ENCODE measurements at places on chromosomes 3 and 15. TPM values are rescaled to one million over a fixed set of nuclear protein-coding genes. Genes with fewer than 3 reads are reported as not detected.

PGBD4 gene
- 1.5 TPM for total RNA-seq

- no peak for DNase-seq
Observed at GRCh38 chr15:76084256-76084655, 24.5 kb downstream of the TMEM266 start.

MRPL46 gene
- 48.9 TPM for total RNA-seq

DNA sequence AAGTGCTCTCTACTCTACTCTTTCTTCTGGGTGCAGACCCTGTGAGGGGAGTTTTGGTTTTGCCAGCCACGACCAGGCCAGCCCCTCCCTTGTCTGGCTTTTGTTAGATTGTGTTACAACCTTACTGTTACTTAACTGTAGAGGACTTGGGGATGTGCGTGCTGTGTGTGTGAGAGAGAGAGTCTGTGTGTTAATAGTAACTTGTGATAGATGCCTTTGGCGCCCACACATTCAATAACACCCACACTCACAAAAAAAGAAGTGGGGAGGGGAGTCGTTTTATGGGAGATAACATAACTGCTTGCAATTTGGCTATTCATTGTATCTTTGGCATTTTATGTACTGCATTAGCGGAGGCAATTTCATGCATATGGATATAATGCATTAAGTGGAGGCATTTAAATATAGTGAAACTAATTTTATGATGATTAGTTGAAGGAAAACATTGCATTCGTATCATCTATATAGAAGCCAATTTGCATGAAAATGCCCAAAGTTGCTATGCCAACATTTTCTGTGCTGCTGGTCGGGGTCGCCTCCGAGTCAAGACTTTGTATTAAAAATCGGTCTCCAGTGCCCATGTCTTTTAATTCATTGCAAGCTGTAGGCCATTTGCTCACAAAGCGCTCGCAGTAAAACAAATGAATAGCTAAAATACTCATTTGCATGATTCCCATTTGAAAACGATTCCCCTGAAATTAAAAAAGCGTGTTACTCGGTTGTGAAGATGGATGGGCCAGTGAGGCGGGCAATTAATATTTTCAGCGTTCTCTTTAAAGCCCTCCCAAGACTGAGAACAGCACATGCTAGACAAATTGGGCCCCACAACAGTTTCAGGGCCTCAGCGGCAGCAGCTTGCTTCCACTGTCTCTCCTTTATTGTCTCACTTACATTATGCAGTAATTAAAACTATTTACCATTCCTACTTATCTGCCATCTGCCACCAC is 158.5 kb upstream of the SMAD3 start:
- no peak for DNase-seq

DNA sequence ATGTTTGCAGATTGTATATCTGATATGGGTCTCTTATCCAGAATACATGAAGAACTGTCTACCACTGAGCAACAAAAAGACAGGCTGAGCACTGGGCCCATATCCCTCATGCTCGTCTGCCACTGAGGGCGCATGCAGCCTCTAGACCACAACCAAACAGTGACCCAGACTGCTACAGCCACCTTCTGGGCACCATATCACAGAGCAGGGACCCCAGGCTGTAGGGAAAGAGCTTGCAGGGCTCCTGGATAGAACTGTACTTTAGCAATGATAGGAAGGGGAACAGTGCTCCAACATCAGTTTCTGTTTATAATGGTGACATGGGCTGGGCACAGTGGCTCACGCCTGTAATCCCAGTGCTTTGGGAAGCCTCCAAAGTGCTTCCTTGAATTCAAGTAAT is 40.2 kb upstream of the TMEM87A start:
- DNase-seq: no peak

FRMD5 gene
- total RNA-seq: not detected

- no peak for DNase-seq
Observed at GRCh38 chr3:155656466-155656865, 88.4 kb downstream of the PLCH1 start.

ARHGEF3 gene
- 11.6 TPM for total RNA-seq

DNA sequence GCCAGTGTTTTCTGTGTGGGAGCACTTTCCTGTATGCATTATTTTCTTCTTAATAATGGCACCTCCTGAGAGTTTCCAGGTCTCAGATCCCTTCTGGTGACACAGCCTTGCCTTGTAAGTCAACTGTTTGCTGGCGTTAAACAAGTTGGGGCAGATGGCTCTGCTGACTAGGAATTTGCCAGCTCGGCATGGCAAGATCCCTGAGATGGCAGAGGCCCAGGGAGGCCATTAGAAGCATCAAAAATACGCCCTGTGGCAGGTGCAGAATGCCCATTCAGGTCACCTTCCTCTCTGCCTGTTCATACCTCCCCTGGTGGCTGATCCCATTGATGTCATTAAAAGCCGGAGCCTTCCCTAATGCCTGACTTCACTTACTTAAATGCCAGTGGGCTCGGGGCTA is 320.9 kb upstream of the CTDSPL start:
- peak; percentile 74 for DNase-seq

DPPA2 gene
- not detected for total RNA-seq

- DNase-seq: no peak
Observed at GRCh38 chr3:130933801-130934345, 40.0 kb downstream of the ATP2C1 start.

MOBP gene
- not detected for total RNA-seq

- no peak for DNase-seq
Observed at GRCh38 chr3:50466177-50466576, 37.3 kb downstream of the CACNA2D2 start.

DNA sequence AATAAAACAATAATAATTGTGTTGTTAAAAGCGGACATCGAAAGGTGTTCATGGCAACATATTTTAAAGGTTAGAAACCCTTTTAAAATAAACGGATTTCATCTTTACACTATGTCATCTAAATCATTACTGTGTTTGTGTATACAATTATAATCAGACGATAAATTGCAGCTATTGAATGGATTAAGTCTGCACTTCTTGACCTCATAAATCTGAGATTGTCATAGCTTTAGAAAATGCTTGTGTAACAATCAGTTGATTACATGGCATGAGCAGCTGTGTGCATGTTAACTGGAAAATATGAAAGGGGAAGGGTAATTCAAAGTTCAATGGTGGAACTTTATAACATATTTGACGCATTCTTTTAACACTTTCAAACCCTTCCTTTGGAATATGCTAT is 152.4 kb upstream of the MDFIC2 start:
- no peak for DNase-seq

DNA sequence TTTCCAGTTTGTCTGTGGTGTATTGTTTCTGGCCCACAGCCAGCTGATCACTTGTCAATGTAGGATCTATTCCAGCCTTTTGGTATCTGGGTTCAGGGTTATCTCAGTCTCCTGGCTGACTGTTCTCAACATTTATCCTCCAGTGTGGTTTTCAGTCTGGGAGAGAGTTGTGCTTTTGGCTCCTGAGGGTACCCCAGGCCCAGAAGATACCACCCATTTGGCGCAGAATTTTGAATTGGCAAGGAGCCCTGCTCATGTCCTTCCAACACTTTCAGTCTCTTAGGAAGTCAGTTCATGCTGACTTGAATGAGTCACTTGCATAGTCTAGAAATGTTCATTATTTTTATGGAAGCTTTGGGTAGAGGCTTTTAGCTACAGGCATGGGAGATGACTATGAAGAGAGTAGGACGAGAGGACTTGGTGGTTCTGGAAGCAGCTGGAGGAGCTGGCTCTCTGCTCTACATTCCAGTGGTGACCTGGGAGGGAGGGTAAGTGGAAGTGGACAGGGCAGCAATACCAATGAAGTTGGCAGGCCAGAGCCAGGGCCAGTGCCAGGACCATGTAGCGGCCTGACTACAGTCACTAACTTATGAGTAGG is 7.2 kb downstream of the POLR2H start:
- DNase-seq: no peak

DNA sequence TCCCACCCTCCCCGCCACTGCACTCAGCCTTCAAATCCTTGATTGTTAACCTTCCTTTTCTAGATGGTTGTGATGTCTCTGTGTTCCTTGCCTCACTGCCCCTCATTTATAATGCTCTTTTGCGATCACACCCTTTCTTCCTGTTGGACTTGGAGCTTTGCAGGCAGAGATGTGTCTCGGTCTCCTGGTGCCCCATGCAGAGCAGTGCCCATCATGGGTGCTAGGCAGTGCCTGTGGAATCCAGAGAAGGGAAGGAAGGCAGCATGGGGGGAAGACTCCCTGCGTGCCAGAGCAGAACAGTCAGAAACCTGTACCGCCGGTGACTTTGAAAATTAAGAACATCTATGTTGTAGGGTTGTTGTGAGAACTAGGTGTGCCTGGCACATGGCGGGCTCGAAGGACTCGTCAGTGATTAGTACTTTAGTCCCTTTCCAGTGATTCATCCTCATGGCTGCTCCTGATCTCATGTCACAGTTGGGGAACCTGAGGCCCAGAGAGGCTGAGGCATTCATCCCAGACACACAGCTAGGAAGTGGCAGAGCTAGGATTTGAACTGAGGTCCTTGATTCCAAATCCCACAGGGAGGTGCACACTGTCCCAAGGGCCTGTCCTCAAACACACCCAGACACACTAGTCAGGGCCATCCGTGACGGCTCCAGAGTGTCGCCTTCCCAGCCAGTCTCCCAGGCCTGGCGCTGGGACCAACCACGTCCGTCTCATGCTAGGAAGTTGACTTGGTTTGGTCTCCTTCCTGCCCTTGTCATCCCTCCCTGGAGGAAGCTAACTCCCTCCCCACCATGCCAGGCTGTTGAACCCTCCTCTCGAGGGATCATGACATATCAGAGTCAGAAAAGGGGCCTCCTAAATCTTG is 58.3 kb downstream of the SMAD6 start:
- no peak for DNase-seq

GRCh38 chr3:54619531-54619930 is 308.3 kb downstream of the LRTM1 start:
- no peak for DNase-seq

GRCh38 chr15:50051811-50052419 is 67.1 kb downstream of the ATP8B4 start:
- DNase-seq: peak; percentile 25

SAXO2 gene
- not detected for total RNA-seq

- DNase-seq: no peak
Observed at GRCh38 chr3:147002721-147003120, 397.6 kb upstream of the PLSCR5 start.

- DNase-seq: no peak
Observed at GRCh38 chr3:173411375-173411973, 13.9 kb downstream of the NLGN1 start.

LRRC31 gene
- total RNA-seq: not detected

- no peak for DNase-seq
Observed at GRCh38 chr3:141854599-141854998, 21.8 kb upstream of the ATP1B3 start.

GRCh38 chr3:175484666-175485065 is 625.5 kb downstream of the NAALADL2 start:
- no peak for DNase-seq

DNA sequence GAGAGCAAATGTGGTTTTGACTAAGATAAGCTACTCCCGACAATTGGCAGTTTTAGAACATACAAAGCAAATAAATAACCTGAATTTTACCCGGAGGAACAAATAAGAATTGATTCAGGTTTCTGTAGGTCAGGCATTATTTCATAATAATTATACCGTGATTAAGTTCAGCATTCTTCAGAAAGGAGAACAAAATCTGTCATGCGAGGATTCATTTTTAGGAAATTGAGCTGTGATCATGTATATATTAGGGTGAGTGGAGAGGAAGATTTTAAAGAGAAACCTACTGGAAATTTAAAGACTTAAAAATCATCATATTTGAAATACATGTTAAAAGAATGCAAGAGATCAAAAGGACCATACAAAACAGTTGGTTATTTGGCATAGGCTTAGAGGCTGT is 20.5 kb downstream of the ZNF609 start:
- no peak for DNase-seq

DNA sequence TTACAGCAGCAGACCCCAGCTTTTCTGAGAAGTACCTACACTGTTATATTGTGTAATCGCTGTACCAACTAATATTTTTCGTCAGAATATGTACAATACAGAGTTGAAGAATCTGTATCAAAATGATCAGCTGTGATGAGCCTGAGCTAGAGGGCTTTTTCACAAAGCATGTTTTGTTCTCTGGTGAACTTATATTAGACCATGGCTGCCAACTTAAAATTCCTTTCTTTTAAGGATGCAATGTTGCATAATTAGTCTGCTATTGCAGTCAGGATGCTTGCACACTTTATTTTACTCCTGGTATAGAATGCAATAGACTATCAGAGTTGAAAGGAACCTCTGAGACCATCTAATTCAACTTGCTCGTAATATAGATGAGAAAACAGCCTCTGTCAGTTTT is 127.8 kb downstream of the RBMS3 start:
- no peak for DNase-seq

DNA sequence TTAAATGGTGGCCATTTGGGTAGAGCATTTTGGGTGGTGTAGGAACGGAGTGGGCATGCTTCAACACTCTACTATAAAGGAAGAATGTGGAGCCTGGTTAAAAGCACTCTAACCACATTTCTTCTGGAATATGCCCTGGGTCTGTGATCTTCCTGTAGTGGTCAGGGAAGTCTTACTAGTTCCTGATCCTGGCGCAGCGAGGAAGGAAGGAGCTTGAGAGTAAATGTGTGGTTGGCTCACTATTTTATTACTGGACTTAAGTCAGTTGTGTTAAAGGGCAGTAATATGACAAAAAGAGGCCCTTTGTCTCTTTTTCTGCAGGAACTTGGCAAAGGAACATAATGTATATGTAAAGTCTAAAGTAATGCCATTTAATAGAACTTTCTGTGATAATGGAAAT is 197.6 kb upstream of the ZPLD1 start:
- no peak for DNase-seq

OR5K2 gene
- not detected for total RNA-seq

DNA sequence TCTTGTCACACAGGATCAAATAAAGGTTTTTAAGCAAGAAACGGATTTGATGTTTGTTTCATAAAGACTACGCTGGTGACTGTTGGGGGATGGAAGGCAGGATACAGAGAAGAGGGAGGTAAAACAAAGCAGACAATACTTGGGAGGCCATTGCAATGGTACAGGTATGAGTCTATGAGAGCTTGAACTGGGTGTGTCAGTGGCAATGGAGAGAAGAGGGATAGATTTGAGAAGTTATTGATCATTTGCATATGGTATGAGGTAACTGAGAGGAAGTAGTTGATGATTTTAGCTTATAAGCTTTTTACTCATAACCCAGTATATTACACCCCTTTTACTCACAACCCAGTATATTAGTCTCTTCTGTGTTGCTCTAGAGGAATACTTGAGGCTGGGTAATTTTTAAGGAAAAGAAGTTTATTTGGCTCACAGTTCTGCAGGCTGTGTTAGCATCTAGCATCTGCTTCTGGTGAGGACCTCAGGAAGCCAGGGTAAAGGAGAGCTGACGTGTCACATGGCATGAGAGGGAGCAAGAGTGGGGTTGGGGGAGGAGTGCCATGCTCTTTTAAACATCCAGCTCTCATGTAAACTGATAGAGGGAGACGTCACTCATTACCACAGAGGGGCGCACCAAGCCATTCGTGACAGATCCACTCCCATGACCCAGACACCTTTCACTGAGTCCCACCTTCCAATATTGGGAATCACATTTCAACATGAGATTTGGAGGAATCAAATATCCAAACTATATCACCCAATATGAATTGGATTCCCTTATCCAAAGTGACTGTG is 153.9 kb downstream of the VPS8 start:
- DNase-seq: no peak

GRCh38 chr15:67820992-67821783 is 4.1 kb upstream of the SKOR1 start:
- DNase-seq: no peak

IMPG2 gene
- total RNA-seq: 0.42 TPM

- DNase-seq: no peak
Observed at GRCh38 chr3:186095561-186096081, 13.3 kb downstream of the ETV5 start.

CADPS gene
- not detected for total RNA-seq
